ENCODE measurements at places on chromosomes 1 and 21.

DNA sequence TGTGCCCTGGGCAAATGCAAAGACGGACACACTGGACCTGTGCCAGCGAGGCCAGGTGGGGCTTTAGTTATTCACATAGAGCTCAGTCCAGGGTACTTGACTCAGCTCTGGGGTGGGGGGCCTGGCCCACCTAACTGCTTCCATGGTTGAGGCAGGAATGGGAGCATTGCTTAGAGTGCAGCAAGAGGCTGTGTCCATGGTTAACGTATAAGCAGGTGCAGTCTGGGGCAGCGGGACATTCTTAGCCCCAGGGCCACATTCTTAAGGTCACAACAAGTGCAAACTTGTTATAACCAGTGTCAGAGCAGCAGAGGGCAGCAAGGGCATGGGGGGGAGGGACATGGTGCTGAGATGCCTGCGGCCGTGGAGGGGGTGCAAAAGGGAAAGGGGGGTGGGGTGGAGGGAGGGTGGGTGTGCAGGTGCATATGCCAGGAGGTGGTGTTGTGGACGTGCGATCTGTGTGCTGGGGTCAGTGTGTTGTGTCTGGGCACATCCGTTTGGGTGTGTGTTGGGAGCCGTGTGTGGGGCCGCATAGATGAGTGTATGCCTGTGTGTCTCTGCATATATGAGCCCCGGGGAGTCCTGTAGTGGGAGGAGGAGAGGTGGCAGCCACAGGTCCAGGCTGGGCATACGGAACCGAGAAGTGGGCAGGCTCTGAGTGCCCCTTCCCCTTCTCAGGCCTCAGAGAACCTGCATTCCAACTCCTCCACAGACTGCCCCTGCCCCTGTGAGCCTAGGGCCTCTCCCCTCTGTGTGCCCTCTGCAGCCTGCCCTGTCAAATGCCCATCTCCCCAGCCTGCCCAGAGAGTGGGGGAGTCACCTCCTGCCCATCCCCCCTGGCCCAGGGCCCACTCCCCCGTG, 8.4 kb downstream of the KCNJ10 start:
- no peak for DNase-seq

GRCh38 chr1:10615932-10616671, 141.4 kb downstream of the PEX14 start:
- no peak for DNase-seq

- no peak for DNase-seq
Observed at GRCh38 chr1:38524025-38524641, 335.4 kb downstream of the RRAGC start.

DNA sequence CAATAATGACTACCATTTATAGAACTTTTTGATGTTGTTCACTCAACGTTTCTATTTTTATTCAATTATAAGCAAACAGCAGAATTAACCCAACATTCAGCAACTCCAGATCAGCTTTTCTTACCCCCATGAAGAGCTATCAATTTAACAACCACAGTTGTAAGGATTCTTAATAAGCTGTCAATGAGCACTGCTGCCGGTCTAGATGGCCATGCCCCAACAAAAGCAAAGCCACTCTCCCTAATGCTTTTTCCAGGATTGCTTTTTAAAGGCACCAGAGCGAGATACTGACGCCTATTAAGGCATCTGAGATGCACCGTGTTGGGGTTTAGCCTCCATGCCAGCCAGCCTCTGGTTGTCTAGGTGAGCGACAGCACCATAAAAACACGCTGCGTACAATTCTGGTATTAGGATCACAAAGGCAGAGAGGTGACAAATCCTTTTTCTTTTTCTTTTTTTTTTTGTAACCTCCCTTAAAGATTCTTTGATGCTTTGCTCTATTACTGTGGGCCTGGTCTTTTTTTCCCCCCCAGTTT, 39.5 kb downstream of the PTPRC start:
- DNase-seq = no peak

Measured in fibroblast of skin of left quadriceps (primary cell).